ENCODE measurements at places on chromosomes 11 and 22.
A peak's percentile ranks its signal among the peaks of the same experiment; 100 is the strongest.

GRCh38 chr11:59641156-59641555 is 25.6 kb upstream of the OSBP start:
- DNase-seq: no peak

DNA sequence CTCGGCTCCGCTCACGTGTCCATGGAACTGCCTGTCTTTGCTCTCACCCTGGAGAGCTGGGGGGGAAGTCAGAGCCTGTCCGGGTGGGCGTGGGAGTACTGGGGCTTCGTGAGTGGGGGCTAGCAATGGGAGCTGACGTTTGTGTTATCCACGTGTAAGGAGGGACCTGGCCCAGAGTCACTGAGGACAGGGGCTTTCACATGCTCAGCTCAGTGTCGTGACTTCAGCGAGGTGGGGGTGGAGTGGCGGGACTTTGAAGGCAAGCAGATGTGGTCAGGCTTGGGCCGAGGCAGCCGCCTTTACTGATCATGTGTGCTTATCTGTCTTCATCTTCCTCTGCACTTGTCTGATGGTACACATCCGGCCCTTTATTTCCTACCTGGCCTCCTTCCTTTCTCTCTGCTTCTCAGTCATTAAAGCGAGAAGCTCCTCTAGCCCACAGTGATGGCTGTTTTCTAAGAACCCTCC is 113.1 kb upstream of the NNMT start:
- DNase-seq: peak; percentile 30

GRCh38 chr22:23151827-23152226 is 6.5 kb downstream of the RAB36 start:
- DNase-seq: no peak

- DNase-seq: no peak
These were observed 165.1 kb downstream of the MSANTD4 start for GRCh38 chr11:105856954-105857353.

DNA sequence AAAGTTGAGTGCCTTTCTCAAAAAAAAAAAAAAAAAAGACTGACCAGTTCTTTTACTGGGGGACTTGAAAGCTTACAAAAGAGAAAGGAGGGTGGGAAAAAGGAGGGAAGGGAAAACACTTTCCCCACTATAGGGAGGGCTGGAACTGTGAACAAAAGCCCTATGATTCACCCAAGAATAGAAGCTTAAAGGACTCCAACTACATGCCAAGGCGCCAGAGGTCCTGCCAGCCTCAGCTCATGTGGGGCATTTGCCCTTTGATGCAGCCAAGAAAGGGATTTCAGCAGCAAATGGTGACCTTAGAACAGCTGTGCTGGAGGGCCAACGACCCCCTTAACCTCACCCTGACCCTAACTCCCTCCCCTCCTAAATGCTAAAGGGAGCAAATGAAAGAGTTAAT is 160.0 kb downstream of the NTM start:
- no peak for DNase-seq

DNA sequence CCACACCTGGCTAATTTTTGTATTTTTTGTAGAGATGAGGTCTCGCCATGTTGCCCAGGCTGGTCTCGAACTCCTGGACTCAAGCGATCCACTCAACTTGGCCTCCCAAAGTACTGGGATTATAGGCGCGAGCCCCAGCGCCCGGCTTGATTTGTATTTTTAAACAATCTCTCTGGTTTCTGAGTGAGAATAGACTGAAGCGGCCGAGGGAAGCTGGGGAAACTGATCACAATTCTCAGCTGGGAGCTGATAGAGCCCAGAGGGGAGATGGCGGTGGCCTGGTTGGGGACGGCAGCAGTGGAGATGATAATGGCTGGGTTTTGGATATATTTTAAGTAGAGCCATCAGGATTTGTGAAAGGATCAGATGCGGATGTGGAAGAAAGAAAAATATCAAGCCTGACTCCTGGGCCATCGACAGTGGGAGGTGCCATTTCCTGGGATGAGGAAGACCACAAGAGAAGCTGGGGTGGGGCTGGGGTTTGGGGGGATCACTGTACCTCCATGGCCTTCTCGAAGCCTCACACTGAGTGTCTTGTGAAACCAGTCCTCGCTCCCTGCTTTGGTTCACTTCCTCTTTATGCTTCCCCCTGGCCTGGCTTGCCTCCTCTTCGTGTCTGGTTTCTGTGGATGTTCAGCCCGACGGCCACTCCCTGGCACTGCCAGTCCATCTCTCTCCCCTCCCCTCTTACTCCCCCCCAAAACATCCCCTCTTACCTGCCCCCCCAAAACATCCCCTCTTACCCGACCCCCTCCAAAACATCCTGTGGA is 51.9 kb downstream of the IGLL1 start:
- no peak for DNase-seq

GRCh38 chr11:23727387-23727786 is 769.5 kb upstream of the LUZP2 start:
- DNase-seq: no peak

- no peak for DNase-seq
These were observed 15.3 kb upstream of the BID start for GRCh38 chr22:17789379-17790200.

GRCh38 chr22:33832558-33833151 is 87.6 kb downstream of the LARGE1 start:
- no peak for DNase-seq

DNA sequence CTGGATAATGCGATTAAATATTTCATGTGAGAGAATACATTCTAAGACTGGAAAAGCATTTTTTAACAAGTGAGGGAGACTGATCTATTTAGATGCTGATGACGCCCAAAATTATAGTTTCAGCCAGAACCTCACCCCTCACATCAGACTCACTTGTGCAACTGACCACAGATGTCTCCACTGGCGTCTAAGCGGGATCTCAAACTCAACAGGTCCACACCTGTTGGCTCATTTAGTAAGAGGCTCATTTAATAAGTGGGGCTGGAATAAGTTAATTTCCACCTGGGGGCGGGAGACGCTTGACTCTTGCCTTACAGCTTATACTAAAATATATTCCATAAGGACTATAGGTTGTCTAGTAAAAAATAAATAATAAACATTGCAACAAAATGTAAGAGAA is 47.5 kb downstream of the MORC2 start:
- DNase-seq: no peak

GRCh38 chr22:39129081-39129480 is 23.4 kb downstream of the CBX7 start:
- DNase-seq: no peak

DNA sequence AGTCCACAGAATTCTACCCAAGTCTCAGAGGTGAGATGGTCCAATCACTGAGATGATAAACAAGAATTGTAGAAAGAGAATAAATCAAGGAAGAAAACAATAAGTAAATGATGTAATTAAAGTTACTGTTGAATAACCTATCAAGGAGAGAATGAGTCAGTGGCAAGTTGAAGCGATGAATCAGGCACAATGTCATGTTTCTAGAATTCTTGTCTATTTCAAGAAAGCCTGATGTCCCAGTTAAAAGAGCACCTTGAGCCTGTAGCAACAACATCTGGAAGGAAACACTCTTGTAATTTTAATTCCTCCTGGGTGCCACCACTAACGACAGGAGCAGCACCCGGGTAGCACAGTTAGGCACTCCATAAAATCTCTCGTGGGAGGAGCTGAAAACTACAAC is 67.9 kb upstream of the SLC35C1 start:
- no peak for DNase-seq

DNA sequence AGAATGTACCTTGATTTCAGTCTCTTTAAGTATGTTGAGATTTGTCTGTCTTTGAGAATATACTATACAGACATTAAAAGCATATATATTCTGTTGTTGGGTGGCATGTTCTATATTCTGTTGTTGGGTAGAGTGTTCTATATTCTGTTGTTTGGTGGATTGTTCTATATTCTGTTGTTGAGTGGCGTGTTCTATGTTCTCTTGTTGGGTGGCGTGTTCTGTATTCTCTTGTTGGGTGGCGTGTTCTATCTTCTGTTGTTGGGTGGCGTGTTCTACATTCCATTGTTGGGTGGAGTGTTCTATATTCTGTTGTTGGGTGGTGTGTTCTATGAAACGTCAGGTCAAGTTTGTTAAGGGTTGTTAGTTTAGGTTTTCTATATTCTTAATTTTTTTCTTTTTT is 27.1 kb upstream of the CTTN start:
- DNase-seq: no peak

DNA sequence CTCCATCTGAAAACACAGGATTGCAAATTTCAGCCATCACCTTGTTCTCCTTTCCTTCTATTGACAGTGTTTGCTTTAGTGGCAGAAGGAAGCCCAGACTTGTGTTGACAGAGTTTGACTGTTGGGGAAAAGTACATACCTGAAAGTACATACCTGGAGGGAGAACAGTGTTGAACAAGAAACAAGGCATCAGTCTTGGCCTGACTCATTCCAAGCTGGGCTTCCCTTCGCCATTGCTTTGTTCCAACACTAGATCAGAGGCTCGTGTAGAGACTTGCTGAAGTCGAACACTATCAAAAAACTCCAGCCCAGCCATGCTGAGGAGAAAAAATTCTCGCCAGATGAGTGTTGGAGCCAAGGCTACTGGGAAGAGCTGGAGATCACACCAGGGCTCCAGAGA is 133.4 kb downstream of the BBOX1 start:
- DNase-seq: no peak

- no peak for DNase-seq
These were observed 351.9 kb downstream of the DDX10 start for GRCh38 chr11:109016724-109017123.

DNA sequence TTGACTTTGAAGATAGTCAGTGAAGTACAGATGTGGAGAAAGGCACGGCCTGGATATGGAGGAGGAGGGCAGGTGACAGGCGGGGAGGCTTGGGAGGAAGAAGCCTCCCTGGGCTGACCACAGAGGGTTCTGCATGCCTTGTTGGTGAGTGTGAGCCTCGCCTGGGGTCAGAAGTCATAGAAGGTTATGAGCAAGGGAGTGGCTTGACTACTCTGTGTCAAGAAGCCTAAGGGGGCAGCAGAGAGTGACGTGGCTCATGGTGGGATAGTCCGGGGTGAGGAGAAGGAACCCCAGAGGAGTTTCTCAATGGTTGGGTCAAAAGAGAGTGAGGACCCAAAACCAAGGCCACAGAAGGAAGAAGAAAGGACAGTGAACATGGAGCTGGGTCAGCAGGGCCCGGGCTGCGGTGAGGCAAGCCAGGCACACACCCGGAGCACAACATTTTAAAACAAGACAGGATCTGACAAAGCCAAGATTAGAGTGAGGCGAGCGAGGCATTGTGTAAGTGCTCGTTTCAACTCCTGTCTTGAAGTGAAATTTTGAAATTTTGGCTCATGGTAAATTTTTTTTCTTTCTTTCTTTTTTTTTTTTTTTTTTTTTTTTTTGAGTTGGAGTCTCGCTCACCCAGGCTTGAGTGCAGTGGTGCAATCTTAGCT is 31.9 kb downstream of the PDGFB start:
- DNase-seq: no peak

GRCh38 chr11:13698132-13698531 is 29.7 kb downstream of the FAR1 start:
- no peak for DNase-seq

- peak; percentile 18 for DNase-seq
These were observed 23.6 kb downstream of the ALX4 start for GRCh38 chr11:44286268-44286880.

DNA sequence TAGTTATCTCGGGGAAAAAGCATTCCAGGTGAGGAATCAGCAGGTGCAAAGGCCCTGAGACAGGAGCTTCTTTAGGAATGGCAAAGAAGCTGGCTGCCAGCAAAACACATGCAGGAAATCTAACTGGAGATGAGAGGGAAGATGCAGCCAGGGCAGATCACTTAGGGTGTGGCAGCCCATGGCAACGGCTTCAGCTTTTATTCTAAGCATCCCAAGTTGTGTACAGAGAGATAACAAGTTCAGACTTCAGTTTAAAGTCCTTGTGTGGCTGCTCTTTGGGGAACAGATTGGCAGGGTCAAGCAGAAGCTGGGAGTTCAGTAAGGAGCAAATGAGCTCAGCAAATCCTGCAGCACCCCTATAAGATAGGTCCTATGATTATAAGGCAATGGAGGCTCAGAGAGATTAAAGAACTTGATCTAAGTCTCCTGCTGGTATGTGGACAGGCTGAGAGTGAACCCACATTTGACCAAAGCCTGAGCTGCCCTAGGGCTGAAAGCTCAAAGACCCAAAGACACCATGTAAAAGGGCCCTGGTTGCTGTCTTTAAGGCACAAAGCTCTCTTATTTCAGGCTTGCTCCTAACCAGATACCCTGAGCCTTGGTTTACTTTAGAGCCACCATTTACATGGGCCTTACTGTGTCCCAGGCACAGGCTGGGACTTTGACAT is 466.8 kb downstream of the SOX6 start:
- DNase-seq: no peak

All from stimulated activated CD8-positive, alpha-beta memory T cell treated with anti-CD3 and anti-CD28 coated beads, Interleukin-15, amount 100 ng/mL, for 1 hour (primary cell).